ENCODE measurements at places on chromosomes 6 and 20.

GRCh38 chr20:33450867-33451266 is 7.3 kb upstream of the SNTA1 start:
- DNase-seq, result no peak

GRCh38 chr20:17808357-17808756 is 108.6 kb downstream of the BANF2 start:
- DNase-seq, result no peak

GRCh38 chr6:149028767-149029405 is 282.1 kb downstream of the UST start:
- peak; percentile 73 for DNase-seq

- no peak for DNase-seq
These were observed 136.8 kb upstream of the BTBD3 start for GRCh38 chr20:11780765-11781369.

DNA sequence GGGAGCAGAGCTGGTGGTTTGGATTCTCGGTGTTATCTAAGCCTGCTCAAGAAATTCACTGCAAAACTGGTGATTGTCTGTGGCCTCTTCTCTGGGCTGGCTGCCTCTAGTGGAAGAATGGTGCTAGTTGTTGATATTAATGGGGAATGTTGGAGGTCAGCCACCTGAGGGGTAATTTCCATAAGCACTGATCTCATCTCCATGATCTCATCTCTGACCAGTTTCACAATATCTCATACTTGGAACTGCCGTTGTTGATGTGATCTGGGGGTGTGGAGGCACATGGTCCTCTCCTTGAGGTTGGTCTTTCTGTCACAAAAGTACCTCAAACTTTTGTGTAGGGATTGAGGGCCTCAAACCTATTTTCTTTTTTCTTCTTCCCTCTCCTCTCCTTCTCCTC is 102.6 kb downstream of the CD109 start:
- no peak for DNase-seq

- DNase-seq, result peak; percentile 65
These were observed 867 bp downstream of the MTHFD1L start for GRCh38 chr6:150866147-150866990.

DNA sequence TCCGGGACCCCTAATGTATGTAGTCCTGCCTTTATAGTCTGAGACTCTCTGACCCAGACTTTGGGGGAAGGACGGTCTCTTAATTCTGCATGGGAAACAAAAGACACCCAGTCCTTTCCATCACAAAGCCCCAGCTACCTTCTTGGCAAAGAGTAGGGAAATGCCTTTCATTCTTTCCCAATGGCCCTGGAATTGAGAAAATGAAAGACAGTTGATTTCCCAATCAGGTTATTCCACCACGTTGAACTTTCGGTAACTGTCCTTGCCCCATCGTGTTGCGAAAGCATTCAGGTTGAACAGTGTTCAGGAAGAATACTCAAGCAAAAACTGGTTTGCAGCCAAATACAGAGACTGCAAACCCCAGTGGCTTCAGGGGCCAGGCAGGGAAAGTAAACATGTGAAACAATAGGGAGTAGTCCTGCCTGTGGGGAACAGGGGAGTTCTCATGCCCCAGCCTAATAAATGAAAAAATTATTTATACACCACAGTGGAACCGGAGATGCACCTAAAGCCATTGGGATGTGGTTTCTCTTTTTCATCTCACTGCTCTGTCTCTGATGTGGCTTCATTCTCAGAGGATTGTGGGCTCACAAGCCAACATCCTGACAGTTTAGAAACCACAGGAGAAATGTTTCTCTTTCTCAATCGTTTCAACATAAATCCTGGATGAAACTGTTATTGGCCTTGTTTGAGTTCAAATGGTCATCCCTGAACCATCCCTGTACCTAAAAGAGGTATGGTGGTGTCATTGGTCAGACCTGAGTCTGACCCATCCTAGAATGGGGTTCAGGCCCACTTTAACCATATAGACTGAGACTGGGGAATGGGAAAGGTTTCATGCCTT is 44.2 kb upstream of the SLC9A8 start:
- peak; percentile 61 for DNase-seq

DNA sequence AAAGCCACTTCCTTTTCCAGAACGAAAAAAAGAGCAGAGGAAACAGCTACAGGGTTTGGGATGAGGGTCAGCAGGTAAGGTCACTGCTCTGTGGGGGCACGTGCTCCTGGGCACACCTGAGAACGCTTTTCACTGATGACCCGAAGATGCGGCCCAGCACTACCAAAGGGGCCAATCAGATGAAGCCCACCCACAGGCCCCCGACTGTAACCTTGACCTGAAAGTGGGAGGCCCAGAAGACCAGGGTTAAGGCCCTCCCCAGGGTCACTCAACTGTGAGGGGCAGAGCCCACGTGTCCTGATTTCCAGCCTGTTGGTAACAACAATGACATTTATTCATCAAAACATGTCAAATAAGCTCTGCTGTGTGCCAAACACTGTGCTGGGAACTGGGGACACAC is 108.0 kb downstream of the BMP7 start:
- DNase-seq, result no peak

DNA sequence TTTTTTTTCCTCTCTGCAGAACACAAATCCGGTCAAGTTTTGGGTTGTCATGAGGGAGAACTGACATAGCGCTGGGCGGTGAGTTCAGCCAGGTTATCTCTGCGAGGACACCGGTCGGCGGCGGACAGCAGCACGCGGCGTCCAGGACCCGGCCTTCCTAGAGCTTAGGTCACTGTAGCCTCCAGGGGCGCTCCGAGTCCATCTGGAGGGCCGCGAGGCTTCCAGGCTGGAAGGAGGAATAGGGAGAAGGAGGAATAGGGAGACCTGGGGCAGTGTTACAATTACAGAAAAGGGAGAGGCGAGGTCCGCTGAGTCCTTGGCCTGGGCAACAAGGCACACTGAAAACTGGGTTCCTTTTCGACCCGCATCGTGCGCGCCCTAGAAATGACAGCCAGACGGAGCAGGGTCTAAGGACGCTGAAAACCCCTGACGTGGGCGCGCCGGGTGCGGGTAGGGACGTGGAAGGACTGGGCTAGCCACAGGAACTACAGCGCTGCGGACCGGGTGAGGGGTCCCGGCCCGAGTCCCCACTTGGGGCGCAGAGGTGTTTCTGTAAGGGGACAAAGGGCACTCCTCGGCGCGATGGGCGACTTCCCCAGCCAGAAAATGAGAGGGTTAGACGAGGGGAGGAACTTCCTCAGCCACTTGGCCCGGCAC is 536 bp upstream of the FNDC1 start:
- no peak for DNase-seq

DNA sequence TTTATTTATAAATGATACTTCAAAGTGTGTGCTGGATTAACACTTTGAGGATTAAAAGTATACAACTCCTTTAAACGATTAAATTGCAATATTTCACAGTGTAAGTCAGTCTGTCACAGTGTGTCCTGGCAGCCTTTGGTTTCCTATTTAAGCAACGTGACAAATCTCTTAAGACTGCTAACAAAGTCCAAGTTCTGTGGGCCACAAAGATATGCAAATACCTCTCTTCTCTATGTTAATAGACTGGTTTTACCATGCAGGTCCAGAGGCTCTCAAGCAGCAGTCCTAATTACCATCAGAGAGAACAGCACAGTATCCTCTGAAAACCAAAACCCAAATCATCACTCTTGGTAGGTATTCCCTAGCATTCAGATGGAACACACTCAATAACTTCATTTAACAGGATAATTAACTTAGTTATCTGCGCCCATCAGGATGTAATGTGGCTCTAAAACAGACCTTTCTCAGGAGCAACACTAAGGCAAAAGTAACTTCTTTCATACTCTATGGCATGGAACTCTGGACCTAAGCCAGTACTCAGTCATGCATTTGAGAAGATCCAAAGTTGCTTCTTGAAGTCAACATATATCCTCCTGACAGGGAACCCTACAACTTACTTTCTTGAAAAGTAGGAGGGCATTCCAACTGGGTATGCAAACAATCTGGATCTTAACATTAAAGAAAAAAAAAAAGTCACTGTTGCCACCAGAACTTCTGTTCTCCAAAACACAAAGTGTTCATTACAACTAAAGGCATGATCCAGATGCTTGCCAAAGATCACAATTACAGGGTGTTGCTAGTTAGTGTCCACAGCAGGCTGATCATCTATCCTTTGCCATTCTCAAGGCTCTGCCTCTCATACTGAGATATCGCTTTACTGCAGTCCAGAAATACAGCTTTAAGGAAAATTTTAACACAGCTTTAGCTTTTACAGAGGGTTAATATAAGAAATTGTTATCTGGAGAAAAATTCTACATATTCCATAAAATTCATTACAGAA is 53.2 kb downstream of the MAN1A1 start:
- DNase-seq, result no peak

DNA sequence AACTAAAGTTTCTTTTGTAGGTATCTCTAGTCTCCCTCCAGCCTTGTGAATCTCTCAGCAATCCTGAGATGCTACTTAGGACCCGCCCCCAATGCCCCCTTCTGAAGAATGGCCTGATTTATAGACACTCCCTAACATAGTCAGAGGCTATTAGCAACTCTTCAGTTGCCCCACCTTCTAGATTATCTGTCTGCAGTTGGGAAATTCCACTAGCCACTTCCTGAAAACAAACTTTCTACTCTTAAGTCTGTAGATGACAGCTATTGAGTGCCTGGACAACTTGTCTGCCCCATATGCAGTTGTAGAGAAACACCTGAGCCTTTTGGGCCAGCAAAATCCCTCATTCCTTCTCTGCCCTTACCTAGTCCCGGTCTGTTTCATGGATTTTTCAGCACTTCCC is 188.2 kb upstream of the PREP start:
- DNase-seq, result no peak

- no peak for DNase-seq
These were observed 19.7 kb downstream of the ADTRP start for GRCh38 chr6:11758878-11759277.

DNA sequence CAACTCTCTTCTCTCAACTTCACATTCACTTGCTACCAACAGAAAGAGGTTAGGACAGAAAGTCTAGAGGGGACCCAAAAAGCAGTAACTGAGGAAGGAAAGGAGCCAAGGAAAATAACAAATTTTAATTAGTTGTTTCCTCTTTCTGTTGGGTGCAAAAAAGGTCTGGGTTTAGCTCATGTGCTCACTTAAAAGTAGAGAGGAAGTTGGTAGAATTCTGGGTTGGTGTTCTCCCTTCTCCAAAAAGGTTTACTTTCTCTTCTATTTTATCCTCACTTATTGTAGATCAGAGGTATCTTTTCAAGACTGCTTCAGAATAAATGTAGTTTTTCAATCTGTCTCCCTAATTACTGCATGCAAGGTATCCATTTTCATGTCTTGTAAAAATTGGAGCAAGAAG is 42.8 kb downstream of the MAP3K7 start:
- no peak for DNase-seq

GRCh38 chr20:373171-373890 is 7.2 kb upstream of the TRIB3 start:
- no peak for DNase-seq

DNA sequence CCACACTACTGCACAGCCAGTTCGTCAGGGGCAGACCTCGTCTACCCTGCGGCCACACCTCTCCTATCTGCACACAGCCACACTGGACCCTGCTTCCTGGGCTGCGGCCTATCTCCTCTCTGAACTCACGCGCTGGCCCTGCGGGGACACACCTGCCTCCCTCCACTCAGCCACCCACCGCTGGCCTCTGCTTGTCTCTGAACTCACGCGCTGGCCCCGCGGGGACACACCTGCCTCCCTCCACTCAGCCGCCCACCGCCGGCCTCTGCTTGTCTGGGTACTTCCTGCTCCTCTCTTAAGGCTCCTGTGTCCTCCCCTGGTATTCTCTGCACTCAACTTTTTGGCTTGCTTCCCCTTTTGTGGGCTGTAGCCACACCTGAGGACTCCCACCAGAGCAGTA is 52.3 kb downstream of the HUS1B start:
- no peak for DNase-seq

DNA sequence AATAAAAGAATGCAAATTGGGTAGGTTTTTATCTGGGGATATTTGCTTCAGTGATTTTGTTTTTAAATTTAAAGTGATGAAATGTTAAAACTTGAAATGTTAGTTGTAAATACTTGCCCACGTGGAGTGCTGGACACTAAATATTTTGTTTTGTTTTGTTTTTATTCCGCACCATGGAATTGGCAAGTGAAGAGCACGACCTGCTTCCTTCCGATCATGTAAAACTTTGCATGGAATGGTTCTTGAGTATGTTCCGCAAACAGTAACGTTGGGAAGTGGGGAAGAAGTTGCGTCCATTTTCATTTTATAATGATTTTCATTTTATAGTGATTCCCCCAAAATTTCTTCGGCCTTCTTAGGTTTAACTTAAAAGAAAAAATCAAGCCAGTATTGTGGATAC is 765 bp downstream of the IRAK1BP1 start:
- no peak for DNase-seq

GRCh38 chr6:119161438-119161837 is 83.0 kb upstream of the FAM184A start:
- DNase-seq, result no peak
